ENCODE measurements at places on chromosomes 1 and 21.

DNA sequence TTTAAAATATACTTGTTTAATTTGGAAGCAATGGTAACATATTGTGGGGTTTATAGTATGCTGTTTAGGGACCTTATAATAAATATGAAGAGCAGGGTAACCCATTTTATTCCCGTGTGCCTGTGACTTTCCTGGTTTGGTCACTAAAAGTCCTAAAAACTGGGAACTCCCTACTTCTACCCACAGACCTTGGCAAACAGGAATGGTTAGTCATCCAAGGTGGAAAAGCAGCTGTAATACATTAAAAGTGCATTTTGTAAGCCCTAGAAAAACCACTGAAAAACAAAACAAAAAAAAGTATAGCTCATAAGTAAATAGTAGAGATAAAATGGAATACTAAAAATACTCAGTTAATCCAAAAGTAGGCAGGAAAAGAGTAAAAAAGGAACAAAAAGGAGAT, 538.9 kb downstream of the LMO4 start:
- no peak for DNase-seq

DNA sequence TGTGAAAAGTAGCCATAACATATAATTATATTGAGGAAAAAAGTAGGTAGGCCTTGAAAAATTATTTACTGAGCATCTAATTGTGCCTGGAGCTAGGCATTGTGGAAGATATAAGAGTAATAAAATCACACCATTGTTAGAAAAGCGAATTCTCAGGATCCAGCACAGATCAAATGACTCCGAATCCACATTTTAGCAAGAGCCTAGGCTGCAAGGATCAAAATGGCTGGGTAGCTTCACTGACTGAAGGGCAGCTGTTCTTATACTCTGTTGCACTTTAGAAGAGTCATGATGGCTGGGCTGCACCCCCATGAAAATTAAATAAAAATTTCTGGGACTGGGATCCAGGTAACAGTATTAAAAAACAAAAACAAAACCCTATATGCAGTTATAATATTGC, 67.6 kb upstream of the HMCN1 start:
- DNase-seq, result no peak

DNA sequence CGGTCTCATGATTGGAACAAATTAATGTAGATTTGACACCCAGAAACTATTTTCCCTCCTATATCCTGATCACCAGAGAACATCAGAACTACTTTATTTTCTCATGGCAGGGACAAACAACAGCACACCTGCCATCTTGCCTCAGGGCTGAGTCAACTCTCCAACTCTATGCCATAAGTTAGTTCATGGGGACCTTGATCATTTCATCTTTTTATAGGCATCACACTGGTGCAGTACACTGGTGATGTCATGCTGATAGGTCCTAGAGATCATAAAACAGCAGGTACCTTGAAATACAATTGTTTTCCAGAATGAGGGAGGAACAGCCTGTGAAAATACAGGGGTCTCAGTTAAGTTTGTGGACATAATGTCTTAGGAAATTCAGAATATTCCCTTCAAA, 45.8 kb downstream of the EDN2 start:
- DNase-seq, result no peak

- no peak for DNase-seq
Observed at GRCh38 chr21:46182548-46183336, 1.5 kb downstream of the SPATC1L start.

GRCh38 chr1:200776949-200777348, 38.3 kb downstream of the CAMSAP2 start:
- no peak for DNase-seq

DNA sequence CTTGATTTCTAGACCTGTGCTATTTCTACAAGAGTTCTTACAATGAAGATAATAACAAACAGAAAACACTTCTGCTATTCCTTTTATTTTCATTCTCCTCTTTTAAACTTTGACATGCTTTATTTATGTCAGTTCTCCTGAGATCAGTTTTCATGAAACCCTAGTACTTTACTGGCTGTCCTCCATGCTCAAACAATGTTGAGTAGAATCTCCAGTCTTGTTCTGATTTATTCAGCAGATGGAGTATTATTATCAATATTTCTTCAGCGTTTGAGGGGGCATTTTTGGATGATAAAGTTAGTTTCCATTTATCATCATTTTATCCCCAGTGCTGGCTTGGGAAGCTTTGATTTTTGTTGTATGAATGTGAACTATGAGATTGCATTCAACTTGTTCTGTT, 85.9 kb upstream of the WARS2 start:
- no peak for DNase-seq

GRCh38 chr1:54323324-54323739, 82.9 kb downstream of the SSBP3 start:
- no peak for DNase-seq

- DNase-seq, result no peak
Observed at GRCh38 chr1:171468120-171468750, 17.1 kb upstream of the PRRC2C start.

DNA sequence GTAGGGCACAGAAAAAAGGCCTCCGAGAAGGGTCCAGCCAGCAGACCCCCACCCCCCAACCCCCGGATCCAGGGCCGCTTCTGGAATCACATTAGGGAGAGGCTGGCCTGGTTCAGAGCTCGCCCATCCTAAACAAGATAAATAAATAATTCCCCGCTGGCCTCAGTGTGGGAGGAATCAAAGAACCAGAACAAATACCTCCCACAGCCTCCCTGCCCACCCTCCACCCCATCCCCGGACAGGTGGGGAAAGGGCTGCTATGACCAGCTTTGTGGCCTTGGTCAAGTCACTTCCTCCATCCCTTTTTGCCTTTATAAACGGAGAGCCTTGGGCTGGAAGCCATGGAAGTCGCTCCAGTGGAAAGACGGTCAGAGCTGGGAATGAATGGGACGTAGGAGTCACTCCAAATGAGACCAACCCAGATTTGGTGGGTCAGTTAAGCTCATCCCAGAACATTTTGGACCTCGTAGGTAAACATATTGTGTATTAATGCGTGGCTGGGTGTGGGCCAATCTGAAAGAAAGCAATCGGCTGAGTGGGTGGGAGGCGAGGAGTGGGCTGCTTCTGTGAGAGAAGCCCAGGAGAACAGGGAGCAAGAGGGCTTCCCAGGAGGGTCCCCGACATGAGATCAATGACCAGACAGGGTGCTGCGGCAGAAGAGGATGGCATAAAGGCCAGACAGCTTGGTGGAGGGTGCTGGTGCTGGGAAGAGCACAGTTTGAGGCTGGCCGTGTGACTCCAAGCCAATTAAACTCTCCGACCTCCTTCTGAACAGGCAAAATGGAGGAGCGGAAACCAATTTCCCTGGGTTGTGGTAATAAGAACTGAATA, 63.3 kb downstream of the MEF2D start:
- no peak for DNase-seq

DNA sequence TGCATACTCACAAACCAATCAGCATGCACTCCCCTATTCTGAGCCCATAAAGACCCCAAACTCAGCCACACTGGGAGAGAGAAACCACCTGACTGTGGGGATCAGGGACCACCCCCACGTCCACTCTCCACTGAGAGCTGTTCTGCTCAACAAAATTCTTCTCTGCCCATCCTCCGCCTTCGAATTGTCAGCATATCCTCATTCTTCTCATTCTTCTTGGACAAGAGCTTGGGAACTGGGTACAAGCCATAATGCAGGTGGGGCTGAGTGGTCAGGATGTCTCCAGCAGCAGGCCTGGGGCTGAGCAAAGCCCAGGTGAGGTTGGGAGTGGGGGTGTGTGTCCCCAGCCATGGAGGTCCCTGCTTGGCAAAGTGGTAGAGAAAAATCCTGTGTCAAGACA, 34.6 kb upstream of the IFNGR2 start:
- DNase-seq, result no peak

DNA sequence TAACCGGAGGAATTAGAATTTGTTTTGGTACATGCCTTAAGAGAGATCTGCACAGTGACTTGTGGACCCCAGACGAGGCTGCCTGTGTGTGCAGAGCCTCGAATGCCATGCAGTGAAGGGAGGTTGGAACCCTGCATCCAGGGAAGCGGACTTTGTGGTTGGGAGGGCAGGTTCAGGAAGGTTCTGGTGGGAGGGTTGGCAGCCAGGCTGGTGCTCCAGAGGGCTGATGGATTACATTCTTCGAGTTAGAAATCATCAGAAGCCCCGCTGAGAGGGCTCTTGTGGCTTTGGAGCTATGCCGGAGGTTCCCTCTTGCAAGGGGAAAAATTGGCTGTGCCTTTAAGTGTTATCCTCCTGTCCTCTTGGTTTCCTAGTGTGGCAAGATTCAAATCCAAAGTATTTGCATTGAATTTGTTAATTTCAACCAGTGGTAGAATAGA, 21.1 kb downstream of the ROR1 start:
- DNase-seq, result peak; percentile 22

GRCh38 chr1:236307435-236307834, 25.7 kb upstream of the ERO1B start:
- DNase-seq, result no peak

DNA sequence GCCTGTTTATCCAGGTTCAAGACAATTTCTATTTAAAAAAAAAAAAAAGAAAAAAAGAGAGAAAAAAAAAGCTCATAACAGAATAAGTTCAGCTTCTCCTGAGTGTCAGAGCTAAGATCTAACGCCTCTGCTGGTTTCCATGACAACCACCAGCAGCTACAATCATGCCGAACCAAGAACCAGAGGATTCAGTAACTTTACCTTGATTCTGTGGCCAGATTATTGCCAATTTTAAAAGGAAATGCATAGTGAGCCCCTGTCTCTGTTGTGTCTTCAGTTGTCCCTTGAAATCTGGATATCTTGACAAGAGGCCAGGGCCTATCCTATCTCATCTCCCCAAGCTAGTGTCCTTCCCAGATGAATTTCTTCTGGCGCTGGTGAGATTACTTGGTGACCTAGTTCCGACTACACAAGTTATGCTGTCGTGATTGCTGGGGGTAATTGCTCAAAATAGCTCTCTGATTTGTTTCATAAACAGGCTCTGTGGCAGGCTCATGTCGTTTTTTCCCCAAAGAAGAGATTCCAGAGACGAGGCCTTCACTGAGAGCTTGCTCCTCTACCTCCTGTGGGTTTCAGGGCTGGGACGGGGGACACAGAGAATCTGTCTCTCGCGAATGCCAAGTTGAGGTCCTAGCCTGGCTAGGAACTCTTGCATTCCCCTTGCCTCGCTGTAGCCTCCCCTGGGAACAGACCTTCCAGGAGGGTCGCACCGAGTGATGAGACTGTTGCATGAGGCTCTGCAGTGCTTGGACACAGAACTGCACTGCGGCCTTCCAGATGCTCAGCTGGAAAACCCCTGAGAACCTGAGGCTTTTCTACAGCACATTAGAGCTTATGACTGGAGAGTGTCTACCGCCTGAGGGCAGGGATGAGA, 32.4 kb upstream of the SCCPDH start:
- DNase-seq, result no peak

DNA sequence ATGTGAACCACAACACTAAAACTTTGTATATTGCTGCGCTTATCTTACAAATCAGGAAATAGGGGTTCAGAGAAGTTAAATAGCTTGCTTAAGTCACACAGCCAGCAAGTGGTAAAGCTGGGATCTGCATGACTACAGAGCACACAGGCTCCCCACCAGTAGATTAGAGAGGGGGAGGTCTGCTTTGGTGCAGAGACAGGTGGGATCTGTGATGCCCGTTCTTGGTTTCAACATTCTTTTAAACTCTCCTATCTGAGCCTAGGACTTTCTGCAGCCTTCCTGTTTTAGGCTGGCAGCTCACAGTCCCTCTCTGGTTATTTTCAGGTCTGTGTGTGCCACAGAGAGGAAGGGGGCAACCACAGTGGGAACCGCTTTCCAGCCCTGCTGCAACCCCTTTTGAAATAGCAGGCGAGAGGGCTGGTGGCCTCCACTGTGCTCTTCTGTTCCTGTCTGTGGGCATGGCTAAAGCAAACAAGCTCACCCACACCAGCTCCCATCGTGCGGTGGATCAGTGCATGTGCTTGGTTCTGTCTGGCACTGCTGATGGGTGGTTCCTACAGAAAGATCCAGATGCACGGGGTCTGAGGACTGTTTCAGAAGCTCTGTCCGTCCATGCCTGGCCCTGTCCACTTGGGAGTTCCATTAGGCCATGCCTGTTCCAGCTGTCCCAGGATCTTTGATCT, 1.7 kb upstream of the IL6R start:
- DNase-seq, result no peak
